PC-9 (cell line): ENCODE measurements at places on chromosomes 7 and 10.

DNA sequence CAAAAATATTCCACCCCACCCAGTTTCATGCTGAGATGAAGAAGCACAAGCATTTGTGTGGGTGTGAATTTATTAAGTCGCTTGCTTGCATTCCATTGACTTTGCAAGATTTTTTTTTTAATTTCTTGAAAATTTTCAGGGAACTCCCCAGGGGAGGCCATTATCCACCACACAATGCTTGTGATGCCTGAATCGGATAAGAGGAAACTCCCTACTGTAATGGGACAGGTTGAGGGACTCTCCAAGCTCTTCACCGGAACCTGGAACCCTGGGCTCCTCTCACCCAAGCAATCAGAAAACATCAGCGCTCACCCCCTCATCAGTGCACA, 153.6 kb upstream of the ZMIZ1 start:
- no peak for DNase-seq

GRCh38 chr7:33184828-33185227, 55.5 kb downstream of the BBS9 start:
- DNase-seq: no peak

- DNase-seq: no peak
Measured at GRCh38 chr10:112753961-112754411, 196.1 kb upstream of the TCF7L2 start.

DNA sequence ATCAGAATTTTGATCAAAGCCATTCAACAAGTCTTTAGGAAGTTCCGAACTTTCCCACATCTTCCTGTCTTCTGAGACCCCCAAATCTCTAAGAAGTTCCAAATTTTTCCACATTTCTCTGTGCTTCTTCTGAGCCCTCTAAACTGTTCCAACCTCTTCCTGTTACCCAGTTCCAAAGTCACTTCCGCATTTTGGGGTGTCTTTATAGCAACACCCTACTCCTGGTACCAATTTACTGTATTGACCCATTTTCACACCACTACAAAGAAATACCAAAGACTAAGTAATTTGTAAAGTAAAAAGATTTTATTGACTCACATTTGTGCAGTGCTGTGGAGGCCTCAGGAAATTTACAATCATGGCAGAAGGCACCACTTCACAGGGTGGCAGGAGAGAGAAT, 385.8 kb upstream of the GHITM start:
- DNase-seq: no peak

- no peak for DNase-seq
Measured at GRCh38 chr10:69151984-69152383, 28.0 kb downstream of the VPS26A start.

DNA sequence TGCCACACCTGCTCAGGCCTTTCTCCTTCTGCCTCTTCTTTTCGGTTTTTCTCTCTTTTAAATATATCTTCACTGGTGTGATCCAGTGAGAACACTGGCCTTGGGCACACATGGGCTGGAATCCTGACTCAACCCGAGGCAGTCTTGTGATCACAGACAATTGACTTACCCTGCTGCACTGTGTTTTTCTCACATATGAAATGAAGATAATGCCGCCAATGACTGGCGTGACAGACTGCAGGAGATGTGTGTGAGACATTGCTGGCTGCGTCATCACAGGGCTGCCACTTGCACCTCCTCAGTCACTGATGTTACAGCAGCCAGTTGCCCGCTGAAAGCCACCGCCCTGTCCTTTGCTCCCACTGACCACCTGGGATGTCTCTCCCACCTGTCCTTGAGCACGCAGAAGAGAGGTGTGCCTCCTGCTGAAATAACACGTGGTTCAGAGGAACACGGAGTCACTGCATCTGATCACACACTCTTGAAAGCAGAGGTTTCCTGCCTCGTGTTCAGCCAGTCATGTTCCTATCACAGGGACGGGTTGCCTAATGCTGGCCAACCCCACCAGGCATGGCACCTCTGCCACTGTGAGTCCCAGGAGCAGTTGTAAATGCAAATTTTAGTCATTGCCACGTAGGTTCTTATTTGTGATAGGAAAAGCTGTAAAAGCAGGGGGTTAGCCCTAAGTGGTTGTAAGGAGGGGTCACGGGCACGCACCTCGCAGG, 124.6 kb upstream of the LANCL2 start:
- no peak for DNase-seq

- no peak for DNase-seq
Measured at GRCh38 chr10:122861711-122862161, 16.1 kb upstream of the CUZD1 start.

DNA sequence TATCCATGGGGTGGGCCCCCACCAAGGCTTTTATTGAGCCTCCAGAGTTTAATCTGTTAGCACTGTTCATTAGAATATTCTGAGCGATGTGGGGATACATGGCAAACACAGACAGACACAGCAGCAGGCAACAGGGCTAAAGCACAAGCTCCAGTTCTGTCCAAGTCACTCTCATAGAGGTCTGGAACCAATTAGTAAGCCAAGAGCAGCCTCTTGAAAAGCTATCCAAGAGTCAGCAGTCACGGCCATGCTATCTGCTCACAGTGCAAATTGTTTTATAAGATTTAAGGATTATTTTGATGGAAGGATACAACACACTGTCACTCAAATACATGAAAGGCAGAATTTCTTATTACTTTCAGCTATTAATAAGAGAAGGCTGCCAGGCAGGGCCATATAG, 86.4 kb upstream of the DGKB start:
- DNase-seq: no peak

DNA sequence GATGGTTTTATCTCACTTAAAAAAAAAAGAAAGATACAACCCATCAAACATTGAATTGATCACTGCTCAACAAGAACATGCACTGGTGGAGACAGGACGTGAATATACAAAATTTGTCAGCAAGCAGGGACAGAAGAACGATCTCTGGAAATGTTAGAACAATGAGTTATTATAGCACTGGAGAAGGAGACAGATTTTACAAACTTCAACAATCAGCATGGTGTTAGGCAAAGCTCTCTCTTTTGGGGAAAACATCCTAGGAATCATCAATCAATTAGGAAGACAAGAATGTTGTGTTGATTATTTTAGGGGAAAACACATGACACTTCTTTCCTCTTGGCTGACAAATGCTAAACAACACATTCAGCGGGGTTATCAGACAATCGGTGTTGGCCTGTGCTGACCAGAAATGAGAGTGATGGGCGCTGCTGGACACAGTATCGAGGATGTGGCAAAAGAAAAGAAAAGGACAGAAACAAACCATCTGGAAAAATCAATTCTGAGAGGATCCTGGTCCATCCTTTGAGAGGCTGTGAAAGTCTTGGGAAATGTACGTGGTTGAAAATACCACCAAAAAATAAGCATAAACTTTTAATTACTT, 103.9 kb downstream of the RAPGEF5 start:
- no peak for DNase-seq

DNA sequence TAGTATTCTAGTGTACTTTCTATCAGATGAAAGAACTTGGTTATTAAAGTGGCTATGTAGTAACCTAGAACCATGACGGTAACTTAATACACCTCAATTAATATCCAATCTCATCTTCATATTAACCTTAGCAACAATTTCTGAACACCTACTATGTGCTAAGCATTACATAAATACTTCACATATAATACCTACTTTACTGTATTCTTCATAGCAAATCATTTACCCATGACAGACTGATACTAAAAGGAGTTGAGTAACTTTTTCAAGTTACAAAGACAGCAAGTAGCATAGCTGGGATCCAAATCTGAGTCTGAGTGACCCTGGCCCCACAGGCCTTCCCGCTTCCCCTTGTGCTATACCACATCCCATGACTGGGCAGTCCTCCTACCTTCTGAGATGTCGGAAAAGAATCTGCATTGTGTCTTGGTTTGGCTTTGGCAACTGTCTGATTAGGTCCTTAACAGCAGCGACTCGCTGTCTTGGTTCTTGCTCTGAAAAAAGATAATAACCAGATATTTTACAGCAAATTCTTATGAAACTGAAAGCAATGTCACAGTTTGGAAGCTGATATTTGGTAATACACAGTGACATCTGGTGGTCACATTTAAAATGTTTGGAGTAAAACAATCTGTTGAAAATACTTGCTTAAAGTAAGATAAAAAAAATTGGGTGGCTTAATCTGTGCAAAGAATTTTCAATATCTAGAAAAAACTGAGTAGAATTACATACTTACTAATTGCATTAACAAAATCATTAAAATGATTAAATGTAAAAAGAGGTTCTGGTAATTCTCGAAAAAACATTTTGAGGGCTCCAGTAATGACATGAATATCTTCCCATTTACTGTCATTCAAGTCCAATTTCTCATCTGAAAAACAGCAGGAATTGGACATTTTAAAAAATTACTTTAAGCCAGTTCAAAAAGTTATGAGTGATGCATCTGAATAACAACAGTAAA, 120.1 kb downstream of the ARHGAP12 start:
- no peak for DNase-seq

GRCh38 chr10:64798297-64798696, 1277.1 kb downstream of the REEP3 start:
- DNase-seq: no peak

GRCh38 chr7:5381071-5381772, 42.4 kb downstream of the TNRC18 start:
- DNase-seq: no peak

GRCh38 chr10:92274071-92274470, 16.8 kb downstream of the CPEB3 start:
- DNase-seq: no peak

DNA sequence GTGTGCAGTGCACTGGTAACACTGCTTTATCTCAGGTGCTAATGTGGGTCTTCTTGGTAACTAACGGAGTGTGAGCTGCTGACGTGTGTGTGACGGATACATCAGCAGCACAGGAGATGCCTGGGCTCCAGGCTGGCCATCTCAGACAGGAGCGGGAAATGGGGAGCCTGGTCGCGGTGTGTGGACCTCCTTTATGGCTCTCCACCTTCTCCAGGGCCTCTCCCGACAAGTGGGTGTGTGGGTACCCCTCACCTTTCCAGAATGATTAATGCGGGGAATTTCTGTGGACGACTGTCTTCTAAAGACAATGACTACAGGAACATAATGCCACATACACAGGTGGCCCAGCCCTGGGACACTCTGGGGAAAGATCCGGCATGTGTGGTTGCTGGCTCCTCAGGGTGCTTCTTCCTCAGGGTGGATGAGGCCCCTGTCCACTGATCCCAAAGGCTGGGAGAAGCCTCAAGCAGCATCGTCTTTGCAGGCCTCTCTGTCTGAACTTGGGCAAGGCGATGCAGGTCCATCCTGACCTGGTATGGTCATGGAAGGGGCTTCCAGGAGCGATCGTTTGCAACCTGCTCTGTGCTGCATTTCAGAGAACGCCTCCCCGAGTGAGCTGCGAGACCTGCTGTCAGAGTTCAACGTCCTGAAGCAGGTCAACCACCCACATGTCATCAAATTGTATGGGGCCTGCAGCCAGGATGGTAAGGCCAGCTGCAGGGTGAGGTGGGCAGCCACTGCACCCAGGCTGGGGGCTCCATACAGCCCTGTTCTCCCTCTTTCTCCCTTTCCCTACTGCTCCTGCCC, 20.3 kb upstream of the CSGALNACT2 start:
- no peak for DNase-seq

DNA sequence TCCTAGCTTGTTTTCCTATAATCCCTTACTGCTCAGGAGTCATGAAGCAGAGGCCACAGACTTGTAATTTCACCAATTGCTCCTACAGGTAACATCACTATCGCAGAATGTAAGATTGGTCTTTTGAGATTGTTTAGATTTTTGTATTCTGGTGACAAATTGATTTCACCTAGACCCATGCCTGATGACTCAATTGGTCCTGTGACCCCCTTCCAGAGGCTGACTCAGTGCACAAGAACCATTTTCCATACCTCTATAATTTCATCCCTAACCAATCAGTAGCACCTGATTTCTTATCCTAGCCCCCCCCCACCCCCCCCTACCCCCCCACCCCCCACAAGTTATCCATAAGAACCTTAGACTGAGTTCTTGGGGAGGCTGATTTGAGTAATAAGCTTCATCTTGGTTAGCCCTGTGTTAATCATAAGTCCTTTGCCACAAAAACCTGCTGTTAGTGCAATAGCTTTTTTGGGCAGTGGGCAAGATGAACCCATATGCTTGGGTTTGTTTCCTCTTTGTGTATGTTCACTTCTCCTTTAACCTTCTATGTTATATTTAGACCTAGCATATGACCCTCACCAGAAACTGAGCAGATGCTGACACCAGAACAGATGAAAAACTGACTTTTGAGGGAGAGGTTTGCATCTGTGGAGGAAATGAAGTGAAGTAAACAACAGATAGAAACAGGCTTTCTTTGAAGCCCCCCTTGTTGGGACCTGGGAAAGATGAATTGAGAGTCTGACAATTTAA, 187.1 kb downstream of the KIF20B start:
- DNase-seq: no peak

GRCh38 chr10:4546500-4546899, 279.5 kb upstream of the AKR1E2 start:
- DNase-seq: no peak

DNA sequence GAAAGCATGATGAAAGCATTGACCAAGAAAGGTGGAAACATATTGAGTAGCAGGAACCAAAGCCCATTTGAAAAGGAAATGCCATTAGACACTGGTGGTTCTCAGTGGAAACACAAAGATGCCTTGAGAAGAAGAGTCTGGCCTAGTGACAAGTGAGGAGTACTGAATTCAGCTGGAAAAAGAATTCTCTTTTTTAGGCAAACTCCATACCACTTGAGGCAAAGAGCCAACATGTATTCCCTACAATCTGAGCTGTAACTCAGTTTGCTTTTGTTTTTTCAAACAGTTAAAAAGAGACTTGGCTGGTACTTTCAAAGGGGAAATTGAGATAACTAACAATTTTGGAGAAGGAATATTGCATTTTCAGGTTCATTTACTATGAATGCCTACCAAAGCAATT, 624.0 kb downstream of the NRG3 start:
- no peak for DNase-seq

DNA sequence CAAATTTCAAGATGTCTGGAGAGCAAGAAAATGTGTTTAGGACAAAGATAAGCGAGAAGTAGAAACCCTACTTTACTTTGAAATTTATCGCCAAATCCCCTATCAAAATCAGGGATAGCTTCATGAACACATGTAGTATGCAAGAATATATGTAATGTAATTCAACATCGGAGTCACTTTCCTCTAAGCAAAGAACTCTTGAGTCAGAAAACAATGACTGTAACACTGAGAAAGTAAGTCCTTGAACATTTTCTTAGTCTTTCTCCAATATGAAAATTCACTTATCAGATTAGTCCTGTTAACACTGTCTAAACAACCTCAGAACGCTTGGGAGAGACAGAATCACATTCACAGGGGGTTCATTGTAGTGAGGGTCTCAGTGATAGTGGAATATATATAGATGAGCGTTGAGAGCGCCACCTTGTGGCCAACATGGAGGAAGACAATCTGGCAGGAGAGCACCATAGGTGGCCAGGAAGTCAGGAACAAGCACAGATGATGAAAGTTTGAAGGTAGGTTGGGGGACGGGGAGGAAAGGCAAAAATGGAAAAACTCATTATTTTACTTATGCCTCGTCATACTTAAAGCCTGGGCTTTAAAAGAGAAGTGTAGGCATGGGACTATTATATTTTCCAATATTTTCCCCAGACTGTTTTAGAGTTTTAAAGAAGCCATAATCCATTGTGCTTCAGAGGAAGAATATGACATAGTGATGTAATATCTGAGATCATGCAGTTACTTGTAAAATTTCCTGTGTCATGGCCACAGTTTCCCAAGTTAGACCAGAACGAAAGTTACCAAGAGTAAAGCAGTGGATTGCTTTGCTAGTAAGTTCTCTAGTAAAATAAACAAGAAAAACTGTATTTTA, 115.5 kb upstream of the GNAI1 start:
- DNase-seq: peak; percentile 29
